Amniotic stem cell (primary cell): ENCODE measurements at places on chromosomes 3 and 15.

DNA sequence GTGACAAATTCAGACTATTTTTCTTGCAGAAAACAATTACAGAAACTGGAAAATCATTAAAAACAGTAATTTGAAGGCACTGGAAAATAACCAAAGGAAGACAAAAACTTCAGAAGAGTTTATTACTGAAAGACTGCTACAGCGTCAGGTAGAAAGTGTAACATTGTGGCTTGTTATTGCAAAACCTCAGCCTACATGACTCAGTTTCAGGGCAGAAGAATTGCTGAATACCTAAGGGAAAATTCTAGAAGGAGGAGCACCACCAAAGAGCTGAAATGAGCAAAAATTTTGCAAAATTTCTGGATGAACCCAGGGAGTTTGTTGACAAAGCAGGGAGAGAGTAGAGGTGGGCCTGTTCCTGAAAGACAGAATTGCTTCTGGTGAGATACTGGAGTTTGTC, 219.6 kb downstream of the C3orf38 start:
- DNase-seq = no peak

DNA sequence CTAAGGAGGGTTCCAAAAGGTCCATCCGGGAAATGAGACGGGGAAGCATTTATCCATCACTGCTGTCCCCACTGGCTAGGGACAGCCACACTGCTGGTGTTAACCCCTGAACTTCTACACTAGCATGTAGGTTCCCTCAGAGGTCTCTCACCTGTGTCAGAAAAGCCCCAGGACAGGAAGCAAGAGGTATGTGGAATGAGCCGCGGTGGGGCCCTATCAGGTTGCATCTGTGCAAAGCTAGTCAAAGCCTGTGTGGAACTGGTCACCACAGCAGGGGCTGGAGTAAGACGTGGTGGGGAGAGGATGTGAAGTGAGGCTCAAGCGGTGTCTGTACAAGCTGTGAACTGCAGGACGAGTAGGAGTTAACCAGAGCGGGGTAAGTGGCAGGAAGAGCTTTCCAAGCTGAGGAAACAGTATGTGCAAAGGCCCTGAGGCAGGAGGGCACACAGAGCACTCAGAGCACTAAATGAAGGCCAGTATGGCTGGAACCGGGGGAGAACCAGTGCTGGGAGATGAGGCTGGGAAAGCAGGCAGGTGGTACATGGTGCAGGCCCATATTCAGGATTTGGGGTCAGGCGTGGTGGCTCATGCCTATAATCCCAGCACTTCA, 57.8 kb downstream of the MEGF11 start:
- no peak for DNase-seq

- no peak for DNase-seq
Observed at GRCh38 chr15:58547628-58548307, 116.0 kb downstream of the LIPC start.

- no peak for DNase-seq
Observed at GRCh38 chr15:100981086-100981485, 61.9 kb downstream of the LRRK1 start.

GRCh38 chr3:54137311-54137710, 15.0 kb downstream of the CACNA2D3 start:
- DNase-seq = no peak

DNA sequence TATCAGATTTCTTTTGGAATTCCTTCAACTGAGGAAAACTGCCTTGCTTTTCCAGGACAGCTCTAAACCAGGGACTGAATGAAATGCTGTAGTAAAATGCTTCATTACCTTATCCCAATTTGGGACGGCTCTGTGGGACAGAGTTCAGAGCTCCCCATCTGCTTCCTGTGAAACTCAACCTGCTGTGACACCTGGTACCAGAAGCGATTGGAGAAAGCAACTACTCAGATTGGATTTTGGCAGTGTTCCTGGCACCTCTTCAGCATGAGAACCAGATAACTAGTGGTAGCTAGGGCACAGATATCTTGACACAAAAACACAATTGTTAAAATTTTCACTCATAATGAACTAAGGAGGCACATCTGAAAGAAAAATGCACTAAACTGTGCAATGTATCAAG, 539.1 kb downstream of the SI start:
- no peak for DNase-seq

GRCh38 chr3:25831578-25831977, 41.7 kb downstream of the OXSM start:
- DNase-seq = no peak

GRCh38 chr3:117523418-117523817, 813.8 kb downstream of the TUSC7 start:
- no peak for DNase-seq

DNA sequence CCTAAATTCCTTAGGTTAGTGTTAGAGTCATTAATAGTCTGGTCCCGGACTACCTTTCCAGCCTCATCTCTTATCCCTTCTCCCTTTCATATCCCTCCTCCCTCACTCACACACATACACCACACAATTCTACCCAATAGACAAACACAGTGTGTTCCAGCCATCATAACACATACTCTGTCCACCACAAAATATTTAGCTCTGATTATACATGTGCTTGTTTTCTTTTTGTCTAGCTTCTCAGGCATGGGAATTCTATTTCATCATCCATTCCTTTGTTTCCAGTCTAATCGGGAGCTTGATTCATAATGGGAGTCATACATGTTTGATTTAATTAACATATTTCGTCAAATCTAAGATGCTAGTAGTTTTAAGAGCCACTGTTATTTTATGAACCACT, 161.8 kb upstream of the BFSP2 start:
- no peak for DNase-seq

GRCh38 chr3:196585044-196585757, 16.7 kb downstream of the FBXO45 start:
- no peak for DNase-seq

- DNase-seq = no peak
Observed at GRCh38 chr3:33173103-33173502, 45.5 kb downstream of the SUSD5 start.
